ENCODE measurements at places on chromosomes 13 and 19.

DNA sequence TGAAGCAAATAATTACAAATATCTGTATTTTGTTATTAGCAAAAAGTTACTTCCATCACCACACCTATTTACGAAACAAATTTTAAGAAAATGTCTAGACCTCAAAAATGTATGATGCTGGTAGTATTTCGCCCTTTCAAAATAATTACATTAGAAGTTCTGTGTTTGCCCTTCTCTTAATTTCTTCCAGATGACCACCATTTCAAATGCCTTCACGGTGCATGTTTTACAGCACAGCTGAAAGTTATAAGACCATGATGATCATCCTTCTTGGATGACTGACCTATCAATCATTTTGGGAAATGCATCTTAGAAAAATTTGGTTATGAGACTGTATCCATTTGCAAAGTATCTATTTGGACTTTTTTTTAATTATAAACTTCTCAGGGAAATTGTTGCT is 390.8 kb downstream of the SLITRK6 start:
- DNase-seq: no peak

DNA sequence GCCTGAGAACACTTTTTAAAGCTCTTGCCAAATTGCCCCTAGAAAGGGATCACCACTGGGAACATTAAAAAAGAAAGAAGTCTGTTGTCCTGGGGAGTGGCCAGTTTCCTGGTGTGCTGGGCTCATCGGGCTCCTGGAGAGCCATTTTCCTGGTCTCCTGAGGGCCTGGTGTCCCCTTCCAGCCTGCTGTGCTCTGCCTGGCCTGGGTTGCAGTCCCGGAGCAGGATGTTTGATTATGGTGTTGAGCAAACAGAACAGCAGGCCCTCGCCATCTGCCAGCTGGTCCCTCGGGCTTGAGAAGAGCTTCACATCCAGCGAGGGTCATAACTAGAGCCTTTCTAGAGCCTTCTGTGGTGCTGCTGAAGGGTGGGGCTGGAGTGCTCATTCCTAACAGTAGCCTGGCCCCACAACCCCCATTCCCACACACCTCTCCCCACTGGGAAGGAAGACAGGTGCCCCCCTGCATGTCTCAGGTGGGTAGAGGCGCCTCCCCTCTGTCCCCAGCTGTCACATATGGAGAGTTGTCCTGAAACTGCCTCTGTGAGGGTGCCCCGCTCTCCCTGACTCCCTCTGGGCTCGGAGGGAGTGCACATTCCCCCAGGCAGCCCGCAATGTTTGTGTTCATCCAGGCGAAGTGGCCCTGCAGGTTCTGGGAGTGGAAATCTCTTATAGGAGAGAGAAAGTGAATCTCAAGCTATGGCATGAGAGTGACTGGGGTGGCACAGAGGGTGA is 151.1 kb downstream of the SIPA1L3 start:
- no peak for DNase-seq

DNA sequence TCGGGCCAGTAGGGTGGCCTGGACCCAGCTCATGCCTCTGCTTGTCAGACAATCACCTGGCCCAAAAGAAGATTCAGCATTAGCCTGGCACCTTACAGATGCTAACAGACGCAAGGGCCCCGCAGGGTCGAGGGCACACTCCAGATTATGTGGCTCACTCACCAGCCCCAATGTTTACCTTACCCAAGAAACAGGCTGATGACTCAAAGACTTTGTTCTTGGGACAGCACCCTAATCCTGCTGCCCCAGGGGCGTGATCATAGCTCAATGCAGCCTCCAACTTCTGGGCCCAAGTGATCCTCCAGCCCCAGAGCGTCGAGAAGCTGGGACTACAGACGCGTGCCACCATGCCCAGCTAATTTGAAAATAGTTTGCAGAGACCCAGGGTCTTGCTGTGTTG is 9.8 kb downstream of the ECSIT start:
- DNase-seq: no peak

GRCh38 chr19:11286312-11286974 is 9.5 kb upstream of the TSPAN16 start:
- no peak for DNase-seq

DNA sequence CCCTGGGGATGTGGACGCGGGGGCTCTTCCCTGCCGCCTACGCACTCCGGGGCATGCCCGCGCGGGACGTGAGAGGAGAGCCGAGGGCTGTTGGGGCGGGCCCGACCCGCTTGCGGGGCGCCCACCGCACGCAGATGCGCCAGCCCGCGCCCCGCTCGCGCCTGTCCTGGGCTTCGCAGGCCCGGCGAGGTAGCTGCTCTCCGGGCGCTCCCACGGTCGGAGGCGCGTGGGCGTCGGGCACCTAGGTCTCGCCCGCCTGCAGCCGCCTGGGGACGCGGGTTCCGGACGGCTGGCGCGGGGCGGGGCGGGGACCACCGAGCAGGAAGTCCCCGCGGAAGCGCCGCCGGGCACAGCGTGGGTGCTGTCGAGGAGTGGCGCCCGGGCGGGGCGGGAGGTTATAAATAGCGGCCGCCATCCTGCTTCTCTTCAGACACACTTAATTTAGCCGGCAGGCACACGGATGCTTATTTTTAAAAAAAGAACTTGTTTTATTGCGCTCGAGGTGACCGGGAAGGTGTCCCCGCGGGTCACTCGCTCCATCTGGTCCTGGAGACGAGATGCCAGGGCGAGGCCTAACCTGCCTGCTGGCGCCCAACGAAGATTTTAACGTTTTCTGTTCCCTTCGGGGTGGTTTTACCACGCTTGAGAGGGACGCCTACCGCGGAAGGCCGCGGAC is 561 bp upstream of the GJA3 start:
- no peak for DNase-seq

- no peak for DNase-seq
These were observed 1.6 kb downstream of the USF2 start for GRCh38 chr19:35270381-35270811.

GRCh38 chr13:21948769-21949474 is 278.0 kb downstream of the FGF9 start:
- no peak for DNase-seq

DNA sequence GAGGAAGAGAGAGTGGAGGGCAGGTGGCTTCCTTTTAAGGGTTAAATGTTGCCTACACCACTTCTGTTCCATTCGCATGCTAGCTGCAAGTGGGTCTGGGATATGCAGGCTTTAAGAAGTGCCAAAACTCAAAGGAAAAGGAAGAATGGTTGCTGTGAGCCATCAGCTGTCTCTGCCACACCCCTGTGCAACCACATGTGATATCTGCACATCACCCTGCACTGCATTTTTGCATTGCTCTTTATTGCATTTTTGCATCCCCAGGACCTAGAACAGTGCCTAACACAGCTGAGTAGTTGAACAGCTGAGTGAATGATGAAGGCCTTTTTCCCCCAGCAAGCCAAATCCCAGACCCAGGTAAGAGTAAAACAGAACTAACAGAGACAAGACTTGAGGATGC is 136.1 kb downstream of the ZIC5 start:
- DNase-seq: no peak

GRCh38 chr13:55554741-55555140 is 1586.0 kb upstream of the PRR20A start:
- DNase-seq: no peak

- no peak for DNase-seq
These were observed 46.1 kb upstream of the NFIC start for GRCh38 chr19:3320354-3320670.

GRCh38 chr19:9296336-9296735 is 13.3 kb downstream of the ZNF699 start:
- DNase-seq: no peak

- no peak for DNase-seq
These were observed 2613.9 kb upstream of the PCDH20 start for GRCh38 chr13:64029343-64030093.

DNA sequence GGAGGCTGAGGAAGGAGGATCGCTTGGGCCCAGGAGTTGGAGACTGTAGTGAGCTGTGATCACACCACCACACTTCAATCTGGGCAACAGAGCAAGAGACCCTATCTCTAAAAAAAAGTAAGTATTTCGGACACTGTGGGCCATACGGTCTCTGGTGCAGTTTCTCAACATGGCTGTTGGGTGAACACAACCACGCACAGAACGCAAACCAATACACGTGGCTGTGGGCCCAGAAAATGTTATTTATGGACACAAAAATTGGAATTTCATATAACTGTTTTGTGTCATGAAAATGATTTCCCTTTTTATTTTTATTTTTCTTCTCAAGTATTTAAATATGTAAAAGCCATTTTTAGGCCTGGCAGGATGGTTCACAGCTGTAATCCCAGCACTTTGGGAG is 19.5 kb downstream of the LDLR start:
- DNase-seq: no peak

GRCh38 chr13:52884429-52885010 is 36.1 kb upstream of the PCDH8 start:
- no peak for DNase-seq

GRCh38 chr13:27973961-27974662 is 5.0 kb upstream of the CDX2 start:
- DNase-seq: no peak

- no peak for DNase-seq
These were observed 17.7 kb downstream of the TSHZ3 start for GRCh38 chr19:31331536-31331935.

DNA sequence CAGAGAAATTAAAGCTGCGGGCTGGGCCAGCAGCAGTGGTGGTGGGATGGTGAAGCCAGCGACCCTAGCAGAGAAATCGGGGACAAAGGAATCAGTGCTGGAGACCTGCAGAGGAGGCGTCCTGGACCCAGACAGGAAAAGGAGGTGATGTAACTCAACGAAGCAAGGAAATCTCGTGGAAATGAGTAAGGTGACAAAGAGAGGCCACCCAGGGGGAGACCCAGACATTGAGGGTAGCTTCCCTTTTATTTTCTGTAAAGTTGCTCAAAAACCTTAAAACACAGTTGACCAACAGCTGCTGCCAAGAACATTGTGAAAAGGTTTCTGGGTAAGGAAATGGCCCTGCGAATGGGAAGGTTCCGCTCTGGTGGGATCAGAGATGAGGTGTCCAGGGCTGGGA is 13.3 kb upstream of the RETN start:
- no peak for DNase-seq

DNA sequence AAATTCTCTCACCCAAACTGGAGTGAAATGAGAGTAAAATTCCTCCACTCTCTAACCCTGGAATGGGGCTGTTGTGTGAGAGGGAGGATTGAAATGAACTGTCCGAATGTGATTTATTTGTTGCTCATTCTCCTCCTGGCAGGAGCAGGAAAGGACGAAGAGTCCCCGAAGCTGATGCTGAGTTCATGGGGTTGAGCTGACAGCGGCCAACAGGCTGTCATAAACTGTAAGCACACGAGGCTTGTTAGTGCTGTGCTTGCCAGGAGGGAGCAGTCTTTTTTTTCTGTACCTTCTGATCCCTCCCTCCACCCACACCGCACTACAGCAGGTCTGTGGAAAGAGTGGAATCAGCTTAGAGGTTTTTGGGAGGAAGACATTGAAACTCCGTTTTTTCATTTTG is 33.1 kb upstream of the ZNF331 start:
- DNase-seq: no peak

- no peak for DNase-seq
These were observed 13.2 kb downstream of the C19orf44 start for GRCh38 chr19:16509141-16510061.
